CD4-positive, alpha-beta T cell treated with Interleukin-15 for 1 hour (primary cell): ENCODE measurements at places on chromosomes 12 and 14.

- peak; percentile 34 for DNase-seq
Observed at GRCh38 chr14:72451054-72451972, 442.6 kb downstream of the DPF3 start.

DNA sequence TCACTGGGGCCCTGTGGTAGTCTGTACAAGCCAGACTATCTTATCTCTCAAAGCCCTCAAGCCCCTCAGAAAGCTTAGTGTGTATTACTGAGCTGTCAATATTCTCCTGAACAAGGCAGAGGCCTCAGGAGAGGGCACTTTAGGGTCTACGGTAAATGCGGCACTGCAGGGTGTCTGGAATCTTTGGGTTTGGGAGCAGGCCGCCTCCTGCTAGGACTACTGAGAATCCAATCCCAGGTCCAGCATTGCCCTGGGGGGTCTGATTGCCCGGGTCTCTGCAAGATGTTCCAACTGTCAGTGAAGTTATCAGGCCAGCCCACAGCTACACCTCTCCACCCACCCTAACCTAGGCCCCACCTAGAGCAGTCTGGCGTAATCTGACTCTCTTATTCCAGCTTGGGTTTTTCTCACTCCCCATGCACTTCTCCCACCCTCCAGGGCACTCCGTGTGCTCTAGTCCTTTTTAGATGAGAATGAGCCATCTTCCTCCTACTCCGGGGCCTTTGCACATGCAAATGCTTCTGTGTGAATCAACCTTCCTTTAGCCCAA, 4.3 kb upstream of the ZFP36L1 start:
- DNase-seq = no peak

DNA sequence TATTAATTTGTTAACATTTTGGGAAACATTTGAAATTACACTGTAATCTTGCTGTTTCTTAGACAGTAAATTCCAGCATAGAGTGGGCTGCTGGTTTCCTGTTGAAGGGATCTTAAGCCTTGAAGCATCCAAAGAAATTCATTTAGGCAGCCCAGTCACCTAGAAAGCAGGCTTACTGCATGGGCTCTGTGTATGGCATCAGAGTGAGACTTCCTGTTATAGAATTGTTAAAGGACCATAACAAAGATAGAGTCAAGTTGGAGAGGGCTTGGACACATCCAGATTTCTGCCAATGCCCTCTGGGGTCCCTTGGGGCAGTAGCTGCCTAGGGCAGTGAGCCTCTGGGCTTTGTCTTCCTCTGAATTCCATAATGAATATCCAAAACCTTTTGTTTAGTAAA, 149.2 kb downstream of the DYRK2 start:
- DNase-seq = no peak

DNA sequence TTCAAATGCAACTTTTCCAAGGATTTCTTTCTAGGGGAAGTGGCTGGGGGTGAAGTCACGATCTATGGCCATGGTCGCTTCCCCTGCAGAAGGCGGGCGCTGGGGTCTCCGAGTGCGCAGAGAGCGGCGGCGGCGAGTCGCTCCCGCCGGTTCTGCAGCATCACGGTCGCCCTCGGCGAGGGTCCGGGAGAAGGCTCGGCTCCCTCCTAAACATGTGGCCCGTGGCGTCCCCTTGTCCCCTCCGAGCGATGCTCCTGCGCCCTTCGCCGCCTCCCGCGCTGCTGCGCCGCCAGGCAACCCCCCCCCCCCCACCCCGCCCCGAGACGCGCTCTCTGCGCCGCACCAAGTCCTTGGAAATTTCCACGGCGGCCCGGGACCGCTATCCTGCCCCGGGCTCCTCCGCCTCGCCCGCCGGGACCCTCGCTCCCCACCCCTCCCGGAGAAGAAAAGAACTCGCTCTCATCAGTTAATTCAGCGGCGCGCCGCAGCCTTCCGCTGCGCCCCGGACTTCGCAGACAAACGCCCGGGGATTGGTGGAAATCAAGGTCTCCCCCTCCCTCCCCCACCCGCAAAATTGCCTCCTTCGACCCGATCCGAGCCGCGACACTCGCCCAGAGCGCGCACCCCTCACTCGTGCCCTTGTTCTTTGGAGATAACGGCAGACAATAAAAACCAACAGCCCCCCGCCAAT, at the start of gene ST8SIA1:
ST8SIA1 (minus strand) TSS at position 298 of the 691 bp plus-strand sequence. CDS start 475 bp downstream, outside the sequence.
- DNase-seq = peak; percentile 59

- DNase-seq = no peak
Observed at GRCh38 chr12:26177283-26177682, 18.1 kb upstream of the SSPN start.
